ENCODE measurements at places on chromosomes 1 and 21.
A peak's percentile ranks its signal among the peaks of the same experiment; 100 is the strongest.

GRCh38 chr1:179146911-179147310 lies 65.0 kb downstream of the TOR3A start:
- no peak for DNase-seq

GRCh38 chr1:19381261-19381660 lies 69.1 kb downstream of the SLC66A1 start:
- DNase-seq: no peak

DNA sequence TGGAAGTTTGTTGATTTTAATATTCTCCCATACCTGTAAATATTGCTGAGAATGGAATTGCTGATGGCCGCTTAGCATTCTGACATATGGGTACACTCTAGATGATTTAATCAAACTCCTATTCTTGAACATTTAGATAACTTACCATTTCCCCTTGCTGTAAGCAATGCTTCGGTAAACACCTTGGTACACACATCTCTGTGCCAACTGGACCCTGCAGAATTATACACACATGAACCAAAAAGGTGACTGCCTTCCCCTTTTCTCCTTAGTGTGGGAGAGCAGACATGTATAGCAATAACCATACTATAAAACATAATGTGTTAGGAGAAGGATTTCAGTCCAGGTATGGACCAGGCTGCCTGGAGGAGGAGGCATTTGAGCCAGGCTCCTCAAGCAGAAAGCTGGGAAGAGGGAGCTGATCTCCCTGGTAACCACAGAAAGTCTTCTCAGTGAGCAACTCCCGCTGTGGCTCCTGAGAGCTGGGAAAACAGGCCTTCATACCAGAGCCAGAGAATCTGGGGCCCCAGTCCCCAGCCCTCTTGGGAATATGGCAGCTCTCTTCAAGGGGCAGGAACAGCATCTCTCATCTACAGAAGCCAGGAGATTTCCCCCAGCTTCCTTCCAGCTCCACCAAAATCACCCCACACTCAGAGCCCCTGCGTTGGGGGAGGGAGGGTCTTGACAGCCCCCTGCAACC lies 33.9 kb upstream of the CSF1 start:
- DNase-seq: no peak

DNA sequence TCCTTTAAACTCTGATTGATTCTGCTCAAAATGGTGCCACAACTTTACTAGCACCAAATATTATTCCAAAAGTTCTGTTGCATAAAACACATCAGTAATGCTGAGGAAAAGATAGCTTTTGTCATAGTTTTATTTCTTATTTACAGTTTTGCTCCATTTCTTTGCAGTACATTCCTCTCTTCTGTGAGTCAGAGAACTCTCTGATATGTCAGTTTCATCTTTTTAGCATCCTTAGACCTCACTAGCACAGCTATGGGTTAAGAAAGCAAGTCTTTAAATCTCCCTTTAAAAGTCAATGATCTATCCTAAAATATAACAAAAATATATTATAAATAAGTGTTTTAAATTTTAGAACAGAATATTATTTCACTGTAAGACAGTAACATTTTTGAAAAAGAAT lies 356.6 kb upstream of the SNX7 start:
- no peak for DNase-seq

- DNase-seq: peak; percentile 14
Observed at GRCh38 chr1:197619008-197619640, 156.2 kb downstream of the DENND1B start.

- no peak for DNase-seq
Observed at GRCh38 chr1:149844650-149845255, 54.6 kb upstream of the BOLA1 start.

GRCh38 chr1:198497326-198498102 lies 43.0 kb downstream of the ATP6V1G3 start:
- no peak for DNase-seq

GRCh38 chr1:198047913-198048312 lies 108.9 kb upstream of the NEK7 start:
- DNase-seq: no peak

GRCh38 chr1:199691540-199691939 lies 336.0 kb upstream of the NR5A2 start:
- peak; percentile 27 for DNase-seq

DNA sequence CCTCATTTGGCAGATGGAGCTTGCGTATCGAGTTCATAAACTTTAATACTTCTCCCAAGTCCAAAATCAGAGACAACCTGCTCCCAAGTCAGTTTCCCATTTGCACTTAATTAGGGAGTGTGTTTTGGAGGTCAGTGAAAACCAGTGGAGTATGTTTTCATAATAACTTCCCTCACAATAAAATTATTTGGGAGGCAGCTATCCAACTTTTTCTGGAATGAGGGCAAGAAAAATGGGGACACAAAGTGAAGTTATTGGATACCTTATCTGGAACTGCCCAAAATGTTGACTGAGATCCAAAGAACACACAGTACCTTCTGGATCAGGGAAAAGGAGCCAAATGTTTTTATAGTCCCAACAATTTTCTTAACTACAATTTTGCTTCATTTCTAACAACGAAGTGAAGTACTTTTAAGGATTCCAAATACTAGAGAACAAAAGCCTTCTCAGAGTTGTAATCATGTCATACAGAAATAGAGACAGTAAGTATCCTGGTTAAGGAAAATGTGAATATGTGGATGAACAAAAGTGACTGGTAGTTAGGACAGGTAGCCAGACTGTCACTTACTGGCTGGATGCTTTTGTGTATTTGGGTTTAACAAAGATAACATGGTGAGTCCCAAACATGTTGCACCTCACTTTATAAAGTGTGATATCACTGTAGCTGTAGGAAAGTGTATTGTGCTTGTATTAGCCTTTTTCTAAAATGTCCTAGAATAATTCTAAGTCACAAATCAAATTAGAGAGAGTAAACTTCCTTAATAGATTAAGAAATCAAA lies 325.0 kb downstream of the HLX start:
- DNase-seq: no peak

GRCh38 chr1:18874036-18874435 lies 14.6 kb upstream of the TAS1R2 start:
- no peak for DNase-seq

GRCh38 chr1:30809514-30810263 lies 52.1 kb upstream of the LAPTM5 start:
- DNase-seq: peak; percentile 24

DNA sequence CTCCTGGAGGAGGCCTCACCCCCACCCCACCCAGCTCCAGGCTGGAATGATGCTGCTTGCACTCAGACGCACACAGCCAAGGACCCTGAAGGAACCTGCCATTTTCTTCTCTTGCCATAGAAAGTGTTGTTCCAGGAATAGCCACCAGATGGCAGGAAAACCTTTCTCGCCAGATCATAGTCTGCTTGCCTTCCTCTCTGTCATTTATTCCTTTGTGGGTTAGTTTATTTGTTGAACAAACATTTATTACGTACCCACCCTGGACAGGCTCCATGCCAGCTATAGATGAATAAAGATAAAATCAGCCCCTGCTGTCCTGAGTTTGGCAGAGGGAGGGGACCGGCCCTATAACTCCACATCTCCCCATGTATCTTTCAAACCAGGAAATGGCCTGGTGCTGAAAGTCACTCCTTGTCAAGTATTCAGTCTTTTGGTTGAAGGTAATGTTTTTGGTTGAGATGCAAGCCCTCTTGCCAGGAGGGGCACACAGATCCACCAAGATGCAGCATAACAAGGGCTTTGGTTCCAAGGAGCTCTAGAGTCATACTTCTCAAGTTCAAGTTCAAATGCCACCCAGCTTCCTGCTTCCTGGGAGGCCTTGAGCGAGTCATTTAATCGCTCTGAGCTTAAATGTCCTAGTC lies 7.0 kb upstream of the KCNC4 start:
- DNase-seq: peak; percentile 72

DNA sequence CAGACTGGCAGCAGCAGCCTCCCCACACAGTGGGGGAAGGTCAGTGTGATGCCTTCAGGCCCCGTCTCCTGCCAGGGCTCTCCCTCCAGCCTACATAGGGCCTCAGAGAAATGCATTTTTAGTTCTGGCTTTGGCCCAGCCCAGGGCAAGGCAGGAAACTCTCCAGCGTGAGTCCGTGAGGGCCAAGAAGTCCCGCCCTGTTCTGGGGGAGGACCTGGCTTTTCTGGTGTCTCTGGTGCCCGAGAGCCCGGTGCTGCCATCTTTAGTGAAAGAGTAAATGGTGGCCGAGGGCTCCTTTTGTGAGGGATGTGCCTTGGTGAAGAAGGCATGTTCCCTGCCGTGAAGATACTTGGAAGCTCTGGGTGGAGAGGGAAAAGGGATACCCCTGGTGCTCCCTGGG lies 14.8 kb upstream of the DIP2A start:
- DNase-seq: no peak

DNA sequence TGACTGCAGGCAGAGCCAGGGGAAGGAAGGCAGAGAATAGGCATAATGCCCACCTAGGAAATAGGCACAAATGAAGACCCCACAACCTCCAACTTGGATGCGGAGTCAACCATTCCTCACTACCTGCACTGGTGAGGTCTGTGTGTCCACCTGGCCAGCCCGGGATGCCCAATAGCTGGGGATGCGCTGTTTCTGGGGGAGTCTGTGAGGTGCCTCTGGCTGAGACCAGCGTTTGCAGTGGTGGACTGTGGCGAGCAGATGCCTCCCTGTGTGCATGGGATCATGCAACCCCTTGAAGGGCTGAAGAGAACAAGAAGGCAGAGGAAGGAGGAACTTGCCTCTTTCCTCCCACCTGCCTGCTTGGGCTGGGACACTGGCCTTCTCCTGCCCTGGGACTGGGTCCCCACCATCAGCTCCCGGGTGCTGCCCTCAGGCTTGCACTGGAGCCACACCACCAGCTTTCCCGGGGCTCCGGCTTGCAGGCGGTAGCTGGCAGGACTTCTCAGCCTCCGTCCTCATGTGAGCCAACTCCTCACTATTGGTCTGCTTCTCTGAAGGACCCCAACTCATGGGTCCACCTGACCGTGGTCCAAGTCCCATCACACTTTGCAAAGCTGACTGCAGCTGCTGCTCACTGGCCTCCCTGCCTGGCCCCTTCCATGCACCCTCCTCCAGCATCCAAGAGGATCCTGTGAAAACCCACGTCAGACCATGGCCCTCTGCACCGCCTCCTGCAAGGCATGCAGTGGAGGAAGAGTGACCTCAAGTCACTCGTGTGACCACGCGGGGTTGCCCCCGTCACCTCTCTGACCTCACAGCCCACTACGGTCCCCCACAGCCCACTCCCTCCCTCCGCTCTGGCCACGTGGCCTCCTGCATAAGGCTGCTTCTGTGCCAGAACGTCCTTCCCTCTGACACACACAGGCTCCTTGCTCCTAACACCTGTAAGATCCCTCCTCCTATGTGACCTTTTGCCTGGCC lies 2.7 kb upstream of the PDE9A start:
- DNase-seq: no peak

DNA sequence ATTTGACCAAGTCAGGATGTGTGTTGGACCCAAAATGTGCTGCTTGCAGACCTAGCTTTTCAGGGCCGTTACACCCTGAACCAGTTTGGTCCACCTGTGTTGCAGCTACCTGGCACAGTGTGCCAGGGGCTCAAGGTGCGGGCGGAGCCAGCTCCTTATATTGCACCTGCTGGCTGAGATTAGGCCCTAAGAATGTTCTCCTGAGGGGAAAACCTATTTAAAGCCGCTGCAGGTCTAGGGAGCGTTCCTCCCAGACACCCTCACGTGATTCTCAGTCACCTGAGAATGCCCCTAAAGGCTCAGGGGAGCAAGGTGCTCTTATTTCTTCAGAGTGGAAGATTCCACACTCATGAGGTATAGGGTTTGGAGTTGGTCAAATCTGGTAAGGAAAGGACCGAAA lies 12.0 kb downstream of the GSTM3 start:
- no peak for DNase-seq

DNA sequence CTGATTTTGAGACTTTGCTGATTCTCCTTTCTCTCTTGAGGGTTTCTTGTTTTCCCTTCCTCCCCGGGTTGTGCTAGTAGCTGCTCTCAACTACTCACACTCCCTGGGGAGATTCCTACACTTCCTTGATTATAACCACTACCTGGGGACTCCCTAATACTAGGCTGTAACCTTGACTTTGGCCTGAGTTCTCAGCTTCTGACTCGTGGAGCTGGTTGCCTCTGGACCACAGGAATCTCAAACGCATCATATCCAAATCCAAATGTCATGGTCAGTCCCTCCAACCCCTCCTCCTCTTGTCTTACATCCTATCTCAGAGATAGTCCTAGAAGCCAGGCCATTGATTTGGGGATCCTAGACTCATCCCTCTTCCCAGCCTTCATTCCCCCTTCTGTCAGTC lies 12.0 kb downstream of the MOV10 start:
- no peak for DNase-seq

DNA sequence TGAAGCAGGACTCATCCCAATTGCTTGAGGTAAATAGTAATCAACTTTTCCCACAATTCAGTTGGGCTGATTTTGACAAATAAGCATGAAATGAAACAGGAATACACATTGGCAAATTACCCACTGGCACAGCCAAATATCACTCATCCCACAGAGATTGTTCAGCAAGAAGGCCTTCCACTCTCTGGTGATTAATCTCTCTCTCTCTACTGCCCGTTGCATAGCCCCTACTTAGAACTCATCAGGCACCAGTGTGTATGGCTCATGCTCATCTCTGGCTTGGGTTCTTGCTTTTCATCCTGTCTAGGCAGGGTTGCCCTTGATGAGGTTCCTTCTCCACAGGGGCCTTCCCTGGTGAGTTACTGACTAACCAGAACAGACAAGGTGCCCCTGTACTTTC lies 1.1 kb downstream of the BSDC1 start:
- DNase-seq: no peak

Measured in NCI-H1417 (cell line).